Mucosa of descending colon (tissue), 3 donors: ENCODE measurements at places on chromosomes 13 and 19.

GRCh38 chr13:102913914-102914313 is 68.1 kb downstream of the ERCC5 start:
- DNase-seq, result no peak

GRCh38 chr13:67996101-67996500 is 766.0 kb upstream of the PCDH9 start:
- DNase-seq, result no peak

DNA sequence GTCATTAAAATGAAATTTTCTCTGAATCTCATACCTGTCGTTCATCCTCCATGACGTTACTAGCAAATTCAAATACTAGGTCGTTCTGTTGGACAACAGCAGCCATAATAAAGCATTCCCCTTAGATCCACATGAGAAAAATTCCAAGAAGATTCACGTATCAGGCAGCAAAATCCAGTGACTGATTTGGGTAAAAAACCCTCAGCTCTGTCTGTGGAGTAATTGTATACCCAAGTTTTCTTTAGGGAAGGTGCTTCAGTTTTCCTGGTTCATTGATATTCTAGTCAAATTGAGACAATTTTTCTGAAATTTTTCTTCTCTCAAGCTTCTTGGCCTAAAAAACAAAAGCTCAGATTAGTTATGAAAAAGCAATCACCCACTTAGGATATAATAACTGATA is 37.2 kb downstream of the ELF1 start:
- DNase-seq, result no peak

- DNase-seq, result peak; percentile 10
Measured at GRCh38 chr19:35342430-35342829, 5.3 kb upstream of the FFAR1 start.

DNA sequence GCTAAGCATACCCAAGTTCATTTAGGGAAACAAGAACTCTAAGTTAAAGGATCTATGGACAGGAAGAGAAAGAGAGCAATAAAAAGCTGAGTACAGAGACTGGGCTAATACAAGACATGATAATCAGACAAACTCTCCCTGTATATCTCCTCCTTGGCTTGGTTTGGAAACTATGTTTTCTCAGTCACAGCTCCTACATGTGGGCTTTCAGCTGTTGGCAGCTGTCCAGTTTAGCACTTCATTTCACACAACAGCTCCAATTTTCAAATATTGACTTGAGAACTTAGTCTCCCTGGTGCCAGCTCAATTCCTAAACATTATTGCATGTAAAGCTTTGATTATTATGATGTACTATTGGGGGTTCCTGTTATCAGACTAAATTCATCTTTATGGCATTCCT is 222.8 kb upstream of the OBI1 start:
- no peak for DNase-seq

DNA sequence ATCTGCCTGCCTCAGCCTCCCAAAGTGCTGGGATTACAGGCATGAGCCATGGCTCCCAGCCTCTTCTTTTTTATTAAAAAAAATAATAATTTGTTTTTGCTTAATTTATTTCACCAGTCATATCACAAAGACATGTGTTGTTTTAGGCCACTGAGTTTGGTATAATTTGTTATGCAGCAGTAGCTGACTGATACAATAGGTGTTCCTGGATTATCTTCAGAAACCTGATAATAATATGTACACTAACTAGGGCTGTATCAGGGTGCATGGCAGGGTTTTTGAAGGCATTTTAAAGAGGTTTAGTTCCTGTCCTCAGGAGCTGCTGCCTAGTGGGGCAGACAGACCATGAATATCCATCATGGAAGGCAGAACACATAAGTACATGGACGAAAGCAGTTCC is 9.5 kb upstream of the CSNK1G2 start:
- DNase-seq, result no peak

GRCh38 chr19:42323852-42324654 is 1.4 kb upstream of the MEGF8 start:
- peak; percentile 19 for DNase-seq

DNA sequence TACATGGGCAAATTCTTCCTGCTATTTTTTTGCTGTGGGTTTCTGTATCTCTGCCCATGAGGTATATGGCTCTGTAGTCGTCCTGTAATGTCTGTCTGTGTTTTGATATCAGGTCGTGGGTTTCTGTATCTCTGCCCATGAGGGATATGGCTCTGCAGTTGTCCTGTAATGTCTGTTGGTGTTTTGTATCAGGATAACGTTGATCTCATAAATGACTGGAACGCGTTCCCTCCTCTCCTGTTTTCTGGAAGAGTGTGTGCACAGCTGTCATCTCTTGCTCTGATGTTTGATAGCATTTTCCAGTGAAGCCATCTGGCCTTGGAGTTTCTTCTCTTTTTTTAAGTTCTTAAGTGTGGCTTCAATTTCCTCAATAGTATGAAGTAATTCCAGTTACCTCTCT is 57.2 kb downstream of the SOX1 start:
- DNase-seq, result no peak

- DNase-seq, result no peak
Measured at GRCh38 chr13:68440874-68441273, 1210.7 kb upstream of the PCDH9 start.

GRCh38 chr13:89755729-89756492 is 1591.6 kb upstream of the MIR17HG start:
- no peak for DNase-seq
